ENCODE measurements at places on chromosomes 7 and 10.

- no peak for DNase-seq
Observed at GRCh38 chr7:122132341-122132740, 11.7 kb downstream of the AASS start.

GRCh38 chr10:32577448-32577847 is 131.5 kb downstream of the CCDC7 start:
- peak; percentile 9 for DNase-seq

DNA sequence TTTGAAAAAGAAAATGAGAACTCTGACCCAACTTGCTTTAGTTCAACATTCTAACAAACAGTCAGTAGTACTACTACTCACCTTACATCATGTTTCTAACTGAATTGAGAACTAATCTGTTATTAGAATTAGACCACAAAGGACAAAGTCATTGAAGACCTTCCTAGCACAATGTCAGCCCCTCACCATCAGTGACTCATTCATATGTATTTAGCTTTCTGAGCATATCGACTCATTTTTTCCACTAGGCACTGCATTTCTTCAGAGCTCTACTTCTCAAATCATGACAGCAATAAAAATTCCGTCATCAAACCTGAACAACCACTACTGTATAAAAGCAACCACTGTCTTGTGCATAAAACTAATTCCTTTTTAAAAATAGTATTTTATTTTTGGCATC is 4.4 kb upstream of the LRRN3 start:
- no peak for DNase-seq

- DNase-seq: no peak
Observed at GRCh38 chr10:8294779-8295178, 240.3 kb downstream of the GATA3 start.
